Stimulated activated CD8-positive, alpha-beta memory T cell treated with anti-CD3 and anti-CD28 coated beads, Interleukin-2, amount 100 ng/mL, for 1 hour (primary cell): ENCODE measurements at places on chromosomes 1 and 21.

- DNase-seq = no peak
These were observed 3.7 kb downstream of the KNCN start for GRCh38 chr1:46547481-46548383.

DNA sequence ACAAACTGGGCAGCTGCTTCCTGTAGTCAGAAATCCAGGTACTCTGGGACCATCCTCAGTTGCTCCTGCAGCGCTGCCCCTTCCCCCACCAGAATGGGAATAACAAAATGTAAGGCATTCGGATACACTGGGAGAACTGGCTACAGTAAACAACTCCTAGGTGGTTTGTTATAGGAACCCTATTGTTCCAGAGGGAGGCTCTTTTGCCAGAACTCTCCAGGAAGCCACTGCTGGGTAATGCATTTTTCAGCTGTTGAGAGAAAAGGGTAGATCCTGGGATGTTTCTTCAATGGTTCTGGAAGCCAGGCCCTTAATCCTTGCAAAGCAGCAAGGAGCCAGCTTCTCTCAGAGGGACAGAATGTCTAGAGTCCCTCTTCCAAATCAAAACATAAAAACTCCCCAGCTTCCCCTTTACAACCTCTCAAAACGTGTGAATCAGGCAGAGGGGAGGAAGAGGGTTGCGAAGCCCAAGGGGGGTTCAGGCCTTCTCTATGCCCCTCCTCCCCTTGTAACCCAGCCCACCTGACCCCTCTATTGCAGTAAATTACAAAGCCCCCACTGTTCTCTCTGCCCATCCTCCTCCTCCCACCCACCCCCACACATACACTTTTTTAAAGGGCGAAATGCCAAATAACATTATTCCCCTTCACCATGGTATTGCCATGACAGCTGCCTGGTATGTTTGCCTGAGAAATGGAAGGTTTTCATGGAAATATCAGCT is 29.1 kb downstream of the PLPP3 start:
- no peak for DNase-seq

GRCh38 chr21:43802713-43803313 is 13.4 kb downstream of the RRP1 start:
- DNase-seq = no peak

DNA sequence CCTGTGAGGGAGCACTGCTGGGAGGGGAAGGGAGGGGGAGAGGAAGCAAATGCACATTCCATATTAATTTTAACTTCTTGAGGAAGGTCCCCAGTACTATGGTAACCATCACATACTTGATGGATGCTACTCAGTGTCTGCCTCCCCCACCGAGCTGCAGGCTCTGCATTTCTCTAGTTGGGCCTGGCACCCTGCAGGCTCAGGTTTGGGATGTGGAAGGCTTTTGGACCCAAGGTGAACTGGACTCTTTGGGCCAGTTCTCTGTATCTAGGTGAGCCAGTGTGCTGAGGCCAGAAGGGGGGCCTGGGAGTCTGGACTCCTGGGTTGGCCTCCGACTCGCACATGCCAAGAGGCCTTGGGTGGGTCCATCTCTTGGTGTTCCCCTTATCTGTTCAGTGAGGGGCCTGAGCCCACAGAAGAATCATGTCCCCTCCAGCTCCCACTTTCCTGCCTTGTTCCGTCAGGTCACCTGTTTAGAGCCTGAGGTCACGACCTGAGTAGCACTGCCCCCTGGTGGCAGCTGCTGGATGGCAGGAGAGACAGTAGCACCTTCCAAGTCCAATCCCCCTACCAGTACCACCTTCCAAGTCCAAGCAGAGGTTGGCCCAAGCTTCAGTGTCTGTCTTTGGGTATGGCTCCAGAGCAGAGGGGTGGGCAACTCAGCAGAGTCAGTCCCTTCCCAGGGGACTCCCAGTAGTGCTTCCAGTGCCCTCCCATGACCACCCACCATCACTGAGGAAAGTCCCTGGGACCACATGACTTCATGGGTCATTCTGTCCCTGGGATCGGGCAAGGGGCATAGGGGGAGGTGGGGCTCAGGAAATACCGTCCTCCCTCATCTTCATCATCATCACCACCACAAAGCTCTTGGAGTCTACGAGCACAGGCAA is 241.8 kb downstream of the TRABD2B start:
- no peak for DNase-seq

DNA sequence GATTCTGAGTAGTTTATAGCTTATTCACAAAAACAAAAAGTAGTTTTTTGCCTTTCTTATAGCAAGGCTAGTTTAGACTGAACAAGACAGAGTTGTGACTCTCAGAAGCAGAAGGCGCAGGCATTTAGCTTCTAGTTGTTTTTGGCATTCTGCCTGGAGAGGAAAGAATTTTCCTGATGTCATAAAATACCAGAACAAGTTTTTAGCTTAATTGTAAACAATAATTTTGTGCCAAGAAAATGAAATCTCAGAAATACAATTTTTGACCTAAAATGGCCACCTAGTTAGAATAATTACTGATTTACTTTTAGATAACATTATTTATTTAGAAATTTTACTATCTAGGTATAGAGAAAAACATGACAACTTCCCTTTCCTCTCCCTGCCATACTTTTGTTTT is 1.0 kb downstream of the DNAJB4 start:
- no peak for DNase-seq

- no peak for DNase-seq
These were observed 25.6 kb downstream of the AGMAT start for GRCh38 chr1:15559189-15559810.
